ENCODE measurements at places on chromosomes 3 and 15.
A peak's percentile ranks its signal among the peaks of the same experiment; 100 is the strongest.

- no peak for DNase-seq
Observed at GRCh38 chr3:69095636-69096035, 10.9 kb downstream of the ARL6IP5 start.

- no peak for DNase-seq
Observed at GRCh38 chr3:127888564-127889107, 26.4 kb upstream of the KBTBD12 start.

DNA sequence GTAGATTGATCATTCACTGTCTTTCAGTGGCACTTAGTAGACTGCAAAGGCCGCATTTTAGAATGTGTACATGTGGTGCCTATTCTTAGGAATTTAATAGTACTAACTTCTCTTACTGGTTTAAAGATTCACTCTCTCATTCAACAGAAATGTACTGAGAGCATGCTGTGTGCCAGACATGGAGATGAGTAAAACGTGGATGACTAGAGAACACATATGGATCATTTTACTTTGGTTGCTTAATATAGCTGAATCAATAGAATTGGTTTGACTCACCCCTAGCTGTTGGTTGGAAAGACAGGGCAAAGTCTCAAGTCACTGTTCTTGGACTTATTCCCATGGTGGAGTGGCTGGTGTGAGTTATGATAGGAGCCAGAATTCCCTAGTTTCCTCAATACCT lies 109.1 kb upstream of the TNFAIP8L3 start:
- peak; percentile 86 for DNase-seq

GRCh38 chr15:41984622-41985021 lies 12.3 kb upstream of the EHD4 start:
- no peak for DNase-seq

DNA sequence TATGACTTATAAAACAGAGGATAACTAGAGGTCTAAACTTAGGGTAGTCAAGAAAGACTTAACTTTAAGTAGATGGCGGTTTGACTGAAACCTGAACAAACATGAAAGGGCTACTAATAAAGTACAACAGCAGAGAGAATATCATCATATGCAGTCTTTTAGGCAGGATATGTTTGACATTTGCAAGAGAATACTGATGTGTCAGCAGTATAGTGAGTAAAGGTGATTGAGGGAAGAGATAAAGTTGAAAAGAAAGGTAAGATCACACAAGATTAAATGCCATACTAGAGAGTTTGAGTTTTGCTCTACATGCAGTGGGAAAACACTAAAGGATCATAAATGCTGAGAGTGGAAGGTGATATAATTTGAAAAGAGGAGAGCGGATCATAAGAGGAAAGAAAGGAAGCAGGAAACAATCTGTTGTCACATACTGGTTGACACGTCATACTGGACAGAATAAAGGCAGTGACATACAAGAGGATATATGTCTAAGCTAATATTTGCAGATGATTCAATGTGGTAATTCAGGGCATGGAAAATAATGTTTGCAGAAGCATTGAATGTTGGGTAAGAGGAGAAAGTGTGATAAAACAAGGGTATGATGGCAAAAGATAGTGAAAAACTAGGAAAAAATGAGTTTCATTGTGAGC lies 223.0 kb downstream of the EPHA6 start:
- peak; percentile 40 for DNase-seq

DNA sequence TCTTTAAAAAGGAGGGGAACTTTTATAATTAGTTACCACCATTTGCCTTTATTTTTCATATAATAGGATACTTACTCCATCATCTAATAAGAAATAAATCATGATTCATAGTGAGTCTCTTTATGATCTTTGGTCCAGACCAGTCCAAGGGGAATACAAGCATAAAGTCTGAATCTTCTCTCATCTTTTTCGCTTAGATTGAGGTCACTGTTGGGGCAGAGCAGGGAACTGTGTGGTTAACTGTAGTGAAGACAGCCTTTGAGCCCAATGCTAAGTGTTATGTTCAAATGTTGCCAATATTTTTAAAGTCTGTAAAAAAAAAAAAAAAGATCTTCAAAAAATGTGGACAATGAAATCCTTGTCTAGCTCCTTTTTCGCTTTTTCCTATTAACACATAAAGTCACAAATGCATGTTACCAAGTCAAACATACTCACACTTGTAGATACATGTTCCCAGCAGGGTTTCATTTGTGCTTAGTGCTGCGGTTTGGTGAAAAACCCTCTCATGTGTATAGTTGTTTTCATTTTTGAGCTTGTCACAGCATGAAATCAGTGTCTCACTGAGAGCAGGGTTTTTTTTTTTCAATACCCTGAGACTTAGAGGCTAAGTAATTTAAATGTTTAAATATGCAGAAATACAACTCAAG lies 72.1 kb downstream of the EPHA3 start:
- peak; percentile 94 for DNase-seq
